ENCODE measurements at places on chromosomes 4 and X.

DNA sequence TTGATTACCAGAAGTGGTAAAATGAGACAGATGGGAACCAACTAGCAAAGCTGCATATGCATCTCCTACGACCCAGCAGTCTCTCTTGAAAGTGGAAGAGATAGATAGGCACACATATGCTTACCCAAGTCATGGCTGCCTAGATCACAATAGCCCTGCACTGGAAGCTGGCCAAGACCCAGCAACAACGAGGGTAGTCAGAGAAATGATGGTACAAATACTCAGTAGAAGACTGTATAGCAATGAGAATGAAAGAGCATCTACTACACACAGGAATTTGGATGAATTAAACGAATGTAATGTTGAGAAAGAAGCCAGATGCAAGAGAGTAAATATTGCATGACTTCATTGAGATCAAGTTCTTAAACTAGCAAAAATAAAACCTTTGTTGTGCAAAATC, 100.3 kb upstream of the FAT1 start:
- DNase-seq: no peak

DNA sequence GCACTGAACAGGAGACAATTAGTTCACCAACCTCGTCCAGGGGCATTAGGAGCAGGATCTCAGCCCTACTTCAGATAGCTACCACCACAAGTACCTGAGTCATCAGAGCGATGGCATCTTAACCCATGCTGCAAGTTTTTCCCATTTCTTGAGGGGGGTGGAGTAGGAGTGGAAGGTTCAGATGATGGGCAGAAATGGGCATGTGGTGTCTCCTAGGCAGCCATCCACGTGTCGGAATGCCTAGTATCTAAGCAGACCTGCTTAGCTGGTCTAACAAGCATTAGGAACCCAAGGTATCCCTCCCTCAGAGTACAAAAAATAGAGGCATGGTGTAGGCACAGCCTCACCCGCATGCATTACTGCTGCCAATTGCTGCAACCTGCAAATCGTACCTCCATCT, 159.1 kb upstream of the DGKK start:
- no peak for DNase-seq

DNA sequence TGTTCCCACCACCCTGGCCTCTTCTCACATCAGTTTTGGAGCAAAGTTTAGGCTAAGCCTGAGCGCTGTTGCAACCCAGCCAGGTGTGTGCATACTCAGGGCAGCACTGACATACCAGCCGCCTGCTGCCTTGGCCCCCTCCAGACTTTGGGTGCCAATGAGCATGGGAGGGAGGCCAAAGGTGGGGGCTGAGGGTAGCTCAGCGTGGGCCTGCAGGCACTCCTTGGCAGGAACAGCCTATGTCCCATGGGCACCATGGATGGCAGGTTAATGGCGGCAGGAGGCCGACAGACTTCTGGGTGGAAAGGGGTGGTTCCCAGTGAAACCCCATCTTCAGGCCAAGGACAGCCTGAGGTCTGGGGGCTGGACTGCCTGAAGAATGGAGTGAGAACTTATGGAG, 462.2 kb downstream of the ADGRL3 start:
- no peak for DNase-seq

DNA sequence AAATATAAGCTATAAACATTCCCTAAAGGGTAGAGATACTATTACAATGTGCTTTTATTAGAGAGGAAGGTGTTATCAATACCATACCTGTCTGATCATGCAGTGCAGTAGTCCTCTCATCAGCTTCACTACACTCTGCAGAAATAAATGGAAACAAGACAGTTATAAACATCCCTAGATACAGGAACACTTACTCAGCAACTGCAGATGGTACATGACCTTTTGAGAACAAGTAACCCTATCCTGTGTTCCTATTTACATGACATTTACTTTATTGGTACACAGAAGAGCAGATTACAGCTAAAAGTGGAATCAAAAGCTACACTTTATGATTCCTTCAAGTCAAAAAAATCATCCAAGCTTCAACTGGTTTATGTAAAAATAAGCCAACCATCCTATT, 9.0 kb downstream of the PHKA1 start:
- DNase-seq: no peak

DNA sequence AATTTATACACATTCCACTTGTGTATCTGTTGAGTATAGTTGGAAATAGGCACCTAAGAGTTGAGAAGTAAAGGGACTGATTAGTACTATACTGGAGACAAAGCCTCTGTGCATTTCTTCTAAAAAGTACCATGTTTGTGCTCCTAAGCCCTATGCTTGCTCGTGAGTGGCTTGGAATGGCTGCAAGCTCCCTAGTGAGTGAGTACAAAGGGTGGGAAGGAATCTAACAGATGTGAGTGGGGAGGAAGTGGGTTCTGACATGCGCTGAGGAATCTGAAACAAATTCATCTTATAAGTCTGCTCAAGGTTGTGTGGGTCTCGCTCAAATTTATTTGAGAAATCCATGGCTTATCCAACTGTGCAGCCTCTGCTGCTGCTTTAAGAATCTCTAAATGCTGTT, 13.3 kb downstream of the SPCS3 start:
- no peak for DNase-seq

GRCh38 chrX:69231903-69232302, 66.7 kb upstream of the PJA1 start:
- no peak for DNase-seq

- DNase-seq: no peak
Observed at GRCh38 chrX:133053861-133054598, 42.9 kb downstream of the USP26 start.

GRCh38 chr4:132317923-132318322, 831.2 kb upstream of the PCDH10 start:
- DNase-seq: no peak

DNA sequence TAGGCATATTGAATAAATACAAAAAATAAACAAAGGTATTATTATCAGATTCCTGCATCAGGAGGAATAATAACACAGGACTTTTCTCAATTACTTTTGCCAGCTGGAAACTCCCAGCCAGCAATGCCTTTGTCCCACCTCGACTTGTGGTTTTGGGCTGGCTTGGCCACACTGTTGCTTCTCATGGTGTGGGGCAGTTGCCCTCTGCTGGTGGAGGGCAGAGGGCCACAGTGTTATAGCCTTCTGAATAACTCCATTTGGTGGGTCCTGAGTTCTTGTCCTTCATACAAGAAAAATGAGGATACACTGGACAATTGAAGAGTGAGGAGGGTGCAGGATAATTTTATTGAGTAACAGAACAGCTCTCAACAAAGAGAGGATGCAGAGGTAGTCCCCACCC, 1206.0 kb upstream of the ADGRL3 start:
- DNase-seq: no peak

DNA sequence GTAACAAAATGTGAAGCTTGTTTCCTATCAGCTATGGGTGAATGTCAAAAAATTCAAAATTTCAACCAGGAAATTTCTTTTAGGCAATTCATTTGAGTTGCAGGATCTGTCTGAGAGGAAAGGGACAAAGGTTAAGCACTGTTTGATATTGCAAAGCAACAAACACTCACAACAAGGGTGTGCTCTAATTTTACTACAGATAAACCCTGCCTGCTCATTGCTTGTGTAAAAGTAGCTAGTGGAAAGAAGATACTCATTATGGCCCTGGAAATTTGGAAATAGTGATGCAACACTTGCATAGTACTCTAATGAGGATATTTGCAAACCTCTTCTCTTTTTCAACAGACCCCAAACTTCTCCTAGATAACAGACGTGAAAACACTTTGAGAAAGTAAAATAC, 27.1 kb downstream of the FAM47E start:
- no peak for DNase-seq

DNA sequence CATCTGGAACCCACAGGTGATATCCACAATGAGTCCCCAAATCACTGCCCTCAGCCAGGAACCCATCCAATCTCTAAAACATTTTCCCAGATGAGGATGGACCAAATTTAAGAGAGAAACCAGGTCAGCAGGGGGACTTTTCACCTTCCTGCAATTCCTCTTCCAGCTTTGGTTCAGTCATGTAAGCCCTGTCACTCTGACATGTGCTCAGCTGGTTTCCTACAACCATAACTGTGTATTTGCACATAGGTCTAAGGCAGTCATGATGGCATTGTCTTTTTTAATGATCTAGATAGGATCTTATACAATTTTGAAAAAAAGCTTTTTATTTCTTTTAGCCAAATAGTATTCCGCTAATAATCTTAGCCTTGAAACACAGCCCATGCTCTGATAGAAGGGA, 6.5 kb downstream of the CXXC4 start:
- DNase-seq: no peak

DNA sequence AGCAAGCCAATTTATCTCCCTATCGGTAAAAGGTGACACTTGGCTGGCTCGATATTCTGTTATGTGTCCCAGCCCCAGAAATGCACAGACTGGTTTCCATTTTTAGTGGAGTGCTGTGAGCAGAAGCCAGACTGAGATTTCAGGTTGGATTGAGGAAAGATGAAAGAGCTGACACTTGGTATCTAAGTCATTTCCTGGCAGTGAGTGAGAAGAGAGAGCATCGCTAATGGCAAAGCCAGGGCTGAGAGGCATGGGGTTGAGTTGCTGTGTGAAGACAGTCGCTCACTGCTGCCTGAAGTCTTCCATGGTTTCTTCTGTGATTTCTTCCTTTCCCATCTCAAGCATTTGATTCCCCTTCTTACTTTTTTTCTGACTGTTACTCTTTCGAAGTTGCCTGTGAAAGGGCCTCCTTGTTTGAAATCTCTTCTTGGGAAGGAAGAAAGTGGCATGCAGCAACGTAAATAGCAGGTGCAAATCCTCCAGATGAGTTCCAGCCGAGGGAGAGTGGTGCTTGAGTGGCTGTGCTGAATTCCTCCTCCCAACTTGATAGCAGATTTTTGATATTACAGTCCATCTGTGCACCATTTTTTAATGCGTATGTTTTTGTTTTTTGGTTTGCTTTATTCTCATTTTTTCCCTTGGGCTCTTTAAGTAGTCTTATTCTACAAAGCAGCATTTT, 109.2 kb upstream of the LIMCH1 start:
- DNase-seq: no peak

DNA sequence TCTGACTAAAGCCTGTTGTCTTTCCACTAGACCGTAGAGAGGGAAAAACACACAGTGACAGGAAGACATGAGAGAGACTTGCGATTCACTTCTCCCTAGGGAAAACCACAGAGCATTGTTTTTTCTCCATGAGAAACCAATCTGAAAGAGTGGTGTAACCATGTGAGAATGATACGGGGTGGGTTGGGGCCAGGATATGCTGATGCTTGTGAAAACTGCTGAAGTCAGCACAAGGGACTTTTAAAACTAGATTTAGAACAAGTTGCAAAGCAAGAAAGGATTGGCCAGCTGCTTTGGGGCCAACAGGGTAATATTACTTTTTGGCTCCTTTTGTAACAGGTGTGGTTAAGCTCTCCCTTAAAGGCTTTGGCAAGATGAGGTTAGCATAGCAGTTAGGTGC, 66.1 kb downstream of the NHSL2 start:
- DNase-seq: no peak

DNA sequence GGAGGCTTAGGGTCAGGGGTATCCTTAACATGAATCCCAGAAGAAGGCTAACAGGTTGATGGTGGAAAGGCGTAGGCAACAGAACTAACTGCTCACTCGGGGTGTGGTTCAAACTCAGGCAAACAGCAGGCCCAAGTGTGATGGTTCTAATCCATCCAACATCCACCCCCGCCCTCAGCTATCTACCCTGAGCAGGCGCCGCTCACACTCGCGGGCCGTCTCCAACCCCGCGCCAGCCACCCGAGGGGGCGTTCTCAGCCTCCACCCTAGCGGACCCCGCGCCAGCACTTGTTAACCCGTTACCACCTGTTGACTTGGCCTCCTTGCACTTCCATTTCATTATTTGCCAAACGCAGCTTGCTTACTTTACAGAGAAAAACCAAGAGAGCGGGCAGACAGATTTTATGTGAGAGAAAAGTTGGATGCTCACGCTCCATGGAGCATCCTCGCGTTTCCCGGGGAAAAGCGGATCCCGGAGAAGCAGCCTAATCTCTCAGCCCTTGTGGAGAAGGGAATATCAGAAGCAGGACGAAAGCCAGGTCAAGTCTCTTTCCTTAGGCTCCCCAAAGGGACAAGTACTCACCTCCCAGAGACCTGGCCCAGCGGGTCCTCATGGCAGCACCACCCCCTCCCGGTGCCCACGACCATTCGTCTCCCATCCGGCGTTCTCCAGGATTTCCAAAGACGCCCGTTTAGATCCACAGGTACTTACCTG, 773 bp downstream of the SNCA start:
- no peak for DNase-seq

DNA sequence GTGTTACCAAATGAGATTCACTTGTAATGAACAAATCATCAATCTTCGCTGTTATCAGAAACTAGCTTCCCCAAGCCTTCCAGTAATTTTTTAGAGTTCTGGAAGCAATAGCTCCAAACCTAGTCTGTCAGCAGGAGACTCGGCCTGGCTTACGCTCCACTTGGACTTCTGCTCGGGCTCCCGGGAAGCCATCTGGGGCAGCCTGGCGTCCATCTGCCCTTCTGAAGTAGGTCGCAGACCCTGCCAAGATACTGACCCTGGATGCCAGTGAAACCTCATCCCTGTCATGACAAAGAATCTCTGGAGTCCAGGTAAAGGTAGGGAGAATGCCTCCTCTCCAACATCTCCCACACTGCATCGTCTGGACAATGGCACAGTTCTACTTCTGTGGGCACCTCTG, 493.8 kb upstream of the ZFP42 start:
- DNase-seq: no peak

- DNase-seq: no peak
Observed at GRCh38 chr4:95949136-95949765, 109.4 kb downstream of the PDHA2 start.

DNA sequence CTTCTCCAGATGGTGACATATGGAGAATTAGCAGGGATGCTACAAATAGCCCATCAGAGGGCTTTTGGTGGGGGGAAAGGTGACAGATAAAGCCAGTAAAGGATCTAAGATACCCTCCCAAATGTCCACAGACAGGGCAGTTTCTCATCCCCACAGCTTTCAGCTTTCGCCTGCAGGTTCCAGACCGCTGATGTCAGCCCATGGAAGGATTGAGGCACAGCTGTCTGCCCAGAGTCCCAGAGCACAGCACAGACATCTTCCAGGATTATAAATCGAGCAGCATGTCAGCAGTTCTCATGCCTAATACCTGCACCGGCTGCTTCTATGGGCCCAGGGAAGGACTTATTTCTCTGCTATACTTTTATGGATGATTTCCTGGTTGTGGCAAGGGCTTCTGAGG, 96.7 kb upstream of the MXRA5 start:
- DNase-seq: no peak

- no peak for DNase-seq
Observed at GRCh38 chr4:27908356-27908755, 1047.7 kb downstream of the STIM2 start.

DNA sequence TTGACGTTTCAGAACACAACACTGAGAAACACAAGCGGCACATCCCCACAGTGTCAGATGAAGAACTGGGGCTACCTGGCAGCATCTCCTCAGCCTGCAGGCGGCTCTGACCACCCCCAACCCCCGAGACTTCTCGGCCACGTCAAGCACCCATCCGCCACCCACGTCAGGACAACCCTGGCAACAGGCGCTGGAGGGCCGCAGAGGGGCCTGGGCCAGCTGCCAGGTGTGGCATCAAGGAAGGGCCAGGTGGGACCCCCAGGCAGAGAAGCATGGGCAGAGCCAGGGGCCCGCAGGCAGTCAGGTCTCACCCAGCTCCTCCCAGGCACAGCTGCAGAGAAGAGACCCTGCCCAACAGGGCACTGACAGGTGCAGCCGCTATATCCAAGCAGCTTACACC, 22.3 kb downstream of the GAK start:
- DNase-seq: no peak

Measured in NCI-H1436 treated with DMSO at 0.1 percent for 48 hours (cell line).